ENCODE measurements at places on chromosomes 1 and 21. TPM values are rescaled to one million over a fixed set of nuclear protein-coding genes. Genes with fewer than 3 reads are reported as not detected.

FCRL4 gene
- not detected for polyA plus RNA-seq

ZNF326 gene
- polyA plus RNA-seq: 36.3 TPM

PRRX1 gene
- polyA plus RNA-seq: 176 TPM

PLEKHA6 gene
- 3.9 TPM for polyA plus RNA-seq

DNA sequence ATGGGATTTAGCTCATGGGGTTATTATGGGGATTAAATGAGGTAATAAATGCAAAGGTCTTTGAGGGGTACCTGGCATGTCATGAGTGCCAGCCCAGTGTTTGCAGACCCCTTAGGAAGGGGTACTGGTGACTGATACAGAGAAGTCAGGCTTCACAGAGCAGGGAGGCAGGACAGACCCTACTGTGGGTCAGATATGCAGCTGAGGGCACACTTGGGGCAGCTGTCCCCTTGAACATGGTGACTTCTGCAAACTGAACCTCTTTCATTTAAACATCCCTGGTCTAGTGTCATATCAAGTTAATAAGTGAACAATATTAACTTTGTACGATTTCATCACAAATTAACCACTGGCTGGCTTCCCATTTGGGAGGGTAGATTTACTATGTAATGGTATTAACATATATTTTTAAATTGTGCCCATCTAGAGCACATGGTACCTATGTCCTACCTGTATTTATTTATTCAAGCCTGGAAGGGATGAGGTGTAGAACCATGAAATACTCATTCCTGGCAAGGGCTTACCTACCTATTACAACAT is 25.9 kb downstream of the STPG1 start:
- DNase-seq: no peak

- DNase-seq: no peak
Observed at GRCh38 chr1:21437341-21437640, 2.6 kb upstream of the NBPF3 start.

DNA sequence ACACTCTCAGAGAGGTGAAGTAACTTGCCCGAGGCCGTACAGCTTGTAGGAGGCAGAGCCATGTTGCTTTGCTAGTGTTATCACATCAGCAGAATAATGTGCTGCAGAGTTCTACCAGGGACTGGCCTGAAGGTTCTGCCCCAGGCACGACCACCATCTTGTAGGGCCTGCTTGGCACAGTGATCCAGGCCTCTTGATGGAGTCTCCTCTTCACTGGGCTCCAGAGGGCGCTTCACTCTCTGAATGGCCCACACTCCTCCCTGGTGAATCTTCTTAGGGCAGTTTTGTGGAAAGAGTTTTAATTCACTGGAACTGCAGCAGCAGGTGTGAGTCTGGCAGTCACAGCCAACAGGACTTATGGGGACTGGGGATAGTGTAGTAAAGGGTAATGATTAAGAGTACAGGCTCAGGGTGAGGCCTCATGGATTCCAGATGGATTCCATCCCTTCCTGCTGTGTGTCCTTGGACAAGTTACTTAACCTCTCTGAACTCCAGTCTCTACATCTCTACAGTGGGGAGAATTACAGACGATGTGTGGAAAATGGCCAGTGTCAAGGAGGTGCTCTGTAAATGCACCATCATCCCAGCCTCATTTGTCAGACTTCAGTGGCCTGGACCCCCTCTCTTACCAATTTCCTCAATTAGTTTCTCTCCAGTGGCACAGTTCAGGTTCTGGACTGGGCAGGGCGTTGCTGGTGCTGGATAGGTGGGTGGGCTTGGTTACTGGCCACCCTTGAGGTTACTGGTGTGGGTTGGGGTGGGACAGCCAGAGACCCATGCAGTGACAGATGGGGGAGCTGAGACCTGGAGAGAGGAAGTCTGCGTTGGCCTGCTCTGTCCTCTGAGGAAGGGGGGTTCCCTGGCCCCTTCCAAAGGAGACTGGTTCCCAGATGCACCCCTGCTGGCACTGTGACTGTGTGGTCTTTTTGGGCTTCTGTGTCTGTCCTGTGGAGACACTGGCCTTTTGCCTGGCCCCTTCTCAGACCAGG is 45.9 kb upstream of the CSF3R start:
- no peak for DNase-seq

GRCh38 chr1:156625436-156626078 is 6.3 kb downstream of the HAPLN2 start:
- DNase-seq: peak; percentile 54

DNA sequence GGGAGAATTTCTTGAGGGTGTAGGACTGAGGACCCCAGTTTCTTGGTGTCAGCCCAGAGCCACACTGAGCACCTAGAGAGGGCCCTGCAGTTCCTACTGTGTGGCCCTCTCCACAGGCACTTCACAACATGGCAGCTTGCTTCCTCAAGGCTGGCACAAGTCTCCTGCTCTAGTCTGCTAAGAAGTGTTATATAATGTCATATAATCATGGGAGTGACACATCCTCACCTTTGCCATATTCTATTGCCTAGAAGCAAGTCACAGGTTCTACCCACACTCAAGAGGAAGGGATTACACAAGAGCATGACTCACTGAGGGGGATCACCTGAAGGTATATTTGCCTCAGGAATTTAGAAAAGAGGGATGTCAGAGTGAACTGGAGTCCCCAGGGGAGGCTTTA is 5.5 kb upstream of the SNX27 start:
- no peak for DNase-seq

DNA sequence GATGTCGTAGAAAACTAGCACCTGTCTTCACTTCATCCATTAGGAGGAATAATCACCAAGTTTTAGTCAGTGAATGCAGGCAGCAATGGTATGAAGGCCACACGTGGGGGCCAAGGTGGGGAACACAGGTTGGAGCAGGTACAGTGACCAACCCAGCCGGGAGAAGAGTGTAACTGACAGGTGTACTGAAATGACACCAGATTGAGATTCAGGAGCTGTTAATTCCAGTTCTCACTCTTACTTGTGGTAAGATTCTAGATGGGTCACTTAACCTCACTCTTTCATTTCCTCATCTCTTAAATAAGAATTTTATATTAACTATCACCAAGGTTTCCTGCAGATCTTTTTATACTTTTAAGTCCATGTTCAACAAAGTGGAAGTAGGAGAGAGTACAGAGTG is 206.2 kb upstream of the PTBP2 start:
- no peak for DNase-seq

- no peak for DNase-seq
Observed at GRCh38 chr1:29901624-29902325, 665.5 kb downstream of the PTPRU start.

- no peak for DNase-seq
Observed at GRCh38 chr1:14639291-14640050, 41.0 kb downstream of the KAZN start.

- no peak for DNase-seq
Observed at GRCh38 chr1:206713910-206714312, 29.2 kb downstream of the MAPKAPK2 start.

DNA sequence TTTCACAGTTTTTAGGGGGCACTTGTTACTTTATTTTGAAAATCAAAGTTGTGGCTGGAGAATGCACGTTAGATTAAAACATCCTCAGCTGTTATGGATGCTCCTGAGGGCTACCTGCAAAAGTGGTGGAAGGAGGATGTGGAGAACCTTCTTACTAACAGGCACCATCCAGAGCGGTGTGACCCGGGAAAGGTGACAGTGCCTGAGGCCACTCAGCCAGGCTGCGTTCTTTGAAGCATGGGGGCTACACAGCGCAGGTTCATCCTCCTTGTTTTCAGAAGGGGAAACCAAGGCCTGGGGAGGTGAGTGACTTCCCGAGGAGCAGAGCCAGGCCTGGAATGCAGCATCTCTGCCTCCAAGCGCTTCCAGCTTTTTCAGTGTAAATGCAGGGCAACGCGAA is 24.0 kb downstream of the DMRTB1 start:
- DNase-seq: no peak

DNA sequence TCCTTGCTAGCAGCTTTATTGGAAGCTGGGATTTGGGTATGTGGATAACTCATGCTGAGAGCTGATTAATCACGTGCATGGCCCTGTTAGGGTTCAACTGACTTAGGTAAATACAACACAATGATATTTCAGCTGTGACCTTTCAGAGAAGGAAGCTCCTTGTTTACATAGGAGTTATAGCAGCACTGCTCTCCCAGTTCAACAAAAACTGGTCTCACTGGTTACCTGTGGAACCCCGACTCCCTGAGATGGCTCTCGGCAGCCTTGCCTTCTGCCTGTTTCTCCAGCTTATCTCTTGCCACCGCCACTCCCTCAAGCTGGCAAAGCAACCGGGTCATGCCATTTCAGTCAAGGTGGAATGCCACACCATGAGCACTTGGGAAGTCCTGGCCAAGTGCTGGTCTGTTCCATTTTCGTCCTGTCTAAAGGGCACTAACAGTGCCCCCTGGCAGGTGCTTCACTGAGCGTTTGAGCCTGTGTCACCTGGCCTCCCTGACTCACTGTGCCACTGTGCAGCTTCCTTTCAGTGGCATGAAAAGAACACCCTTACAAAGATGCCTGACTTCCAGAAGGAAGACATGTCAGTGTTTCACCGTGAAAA is 31.6 kb downstream of the DOP1B start:
- DNase-seq: no peak

GRCh38 chr1:221837896-221838295 is 96.0 kb upstream of the DUSP10 start:
- DNase-seq: no peak

- DNase-seq: no peak
Observed at GRCh38 chr21:30847627-30848500, 18.3 kb upstream of the KRTAP7-1 start.

GRCh38 chr1:38512024-38512767 is 347.4 kb downstream of the RRAGC start:
- DNase-seq: no peak

DNA sequence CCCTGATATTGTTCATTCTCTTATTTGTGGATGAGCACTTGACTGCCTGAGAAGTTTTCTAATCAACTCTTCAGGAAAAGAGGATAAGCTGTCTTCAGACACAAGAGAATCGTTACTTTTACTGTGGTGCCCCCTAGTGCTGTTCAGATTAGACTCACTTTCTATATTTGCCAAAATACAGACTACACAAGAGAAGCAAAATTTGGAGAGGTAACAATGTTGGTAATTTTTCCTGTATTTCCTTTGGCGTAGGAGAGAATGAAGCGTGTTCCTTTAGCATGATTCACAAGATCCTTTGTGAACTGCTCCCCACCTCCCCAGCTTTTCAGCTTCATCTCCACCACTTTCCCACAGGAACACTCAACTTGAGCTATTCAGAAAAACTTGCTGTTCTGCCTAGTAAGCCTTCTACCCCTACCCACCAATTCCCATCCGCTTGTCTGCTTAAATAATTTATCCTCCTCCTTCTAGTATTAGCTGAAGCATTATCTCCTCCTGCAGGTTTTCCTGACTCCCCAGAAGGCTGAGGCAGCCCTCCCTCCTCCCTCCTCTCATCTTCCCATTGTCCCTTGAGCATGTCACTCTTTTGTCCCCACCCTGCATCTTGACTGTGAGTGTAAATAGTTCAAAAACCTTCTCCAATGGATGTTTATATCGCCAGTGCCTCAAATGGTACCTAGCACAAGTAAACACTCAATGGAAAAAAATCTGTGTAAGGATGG is 4.5 kb downstream of the TNFSF4 start:
- DNase-seq: peak; percentile 64

- DNase-seq: no peak
Observed at GRCh38 chr21:46116776-46117585, 19.1 kb downstream of the COL6A2 start.

DNA sequence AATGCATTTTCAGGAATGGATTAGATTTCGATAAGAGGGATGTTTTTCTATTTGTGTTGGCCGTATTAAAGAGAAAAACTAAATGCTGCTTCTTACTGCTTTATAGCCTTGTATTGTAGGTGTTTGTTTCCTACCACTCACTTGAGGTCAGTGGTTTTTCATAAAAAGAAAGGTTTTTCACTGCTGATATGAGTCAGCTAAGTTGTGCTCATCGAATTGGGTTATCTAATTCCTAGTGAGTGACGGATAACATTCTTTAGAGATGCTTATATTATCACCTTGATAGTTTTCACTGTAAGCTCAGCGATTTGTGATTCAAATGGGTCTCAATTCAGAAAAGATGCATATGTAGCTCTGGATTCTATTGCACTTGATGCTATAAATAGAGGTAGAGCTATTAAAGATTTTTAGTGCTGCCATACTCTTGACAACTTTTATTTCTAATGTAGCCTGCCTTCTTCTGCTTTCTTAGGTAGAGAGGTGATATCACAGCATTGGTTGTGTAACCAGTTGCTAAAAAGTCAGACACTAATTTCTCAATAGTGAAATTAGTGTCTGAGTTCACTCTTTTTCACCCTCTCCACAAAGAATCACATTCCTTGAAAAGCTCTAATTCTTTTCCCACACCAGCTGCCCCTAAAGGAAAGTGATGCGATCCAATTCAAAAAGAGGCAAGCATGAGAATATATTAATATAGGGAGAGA is 180.0 kb downstream of the RASAL2 start:
- no peak for DNase-seq

DNA sequence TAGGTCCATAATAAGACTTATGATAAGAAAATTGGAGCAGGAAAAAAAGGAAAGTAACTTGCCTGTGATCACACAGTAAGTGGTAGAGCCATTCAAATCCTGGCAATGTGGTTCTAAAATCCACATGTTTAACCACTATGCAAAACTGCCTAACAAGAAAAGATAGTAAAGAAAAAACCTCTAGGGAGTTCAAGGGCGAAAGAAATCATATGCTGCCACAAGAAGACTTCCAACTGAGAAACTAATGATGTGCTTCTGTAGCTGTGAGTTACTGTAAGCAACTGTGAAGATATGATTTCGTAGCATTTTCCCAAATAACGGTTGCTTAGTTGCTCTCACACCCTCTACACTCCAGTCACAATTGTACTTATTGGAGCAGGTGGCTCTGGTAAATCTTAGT is 20.9 kb upstream of the LYPLAL1 start:
- DNase-seq: no peak

- no peak for DNase-seq
Observed at GRCh38 chr1:94530373-94530878, 11.1 kb downstream of the F3 start.

DNA sequence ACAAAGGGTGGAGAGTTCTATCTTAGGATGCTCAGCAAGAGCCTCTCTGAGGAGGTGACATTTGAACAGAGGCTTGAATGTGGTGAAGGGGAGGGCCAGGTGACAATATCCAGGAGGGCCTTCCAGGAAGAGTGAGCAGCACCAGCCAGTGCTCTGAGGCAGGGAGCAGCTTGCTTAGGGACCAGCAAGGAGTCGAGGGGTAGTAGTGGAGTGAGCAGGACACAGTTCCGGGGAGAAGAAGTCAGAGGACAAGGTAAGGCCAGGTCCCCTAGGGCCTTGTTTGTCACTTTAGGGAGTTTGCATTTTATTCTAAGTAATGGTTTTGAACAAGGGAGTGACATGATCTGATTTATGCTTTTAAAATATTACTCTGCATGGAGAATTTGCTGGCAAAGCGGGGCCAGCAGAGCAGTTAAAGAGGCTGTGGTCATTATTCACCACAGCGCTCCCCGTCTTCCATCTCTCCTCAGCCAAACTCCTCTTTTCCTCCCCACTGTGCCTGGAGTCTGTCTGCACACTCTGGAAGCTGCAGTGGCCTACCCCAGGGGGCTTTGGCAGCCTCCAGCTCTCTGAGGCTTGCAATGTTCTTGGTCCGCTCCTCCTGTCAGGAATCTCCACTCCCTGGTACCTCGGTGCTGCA is 17.0 kb upstream of the CSF1 start:
- no peak for DNase-seq

GRCh38 chr21:38714039-38714817 is 91.5 kb upstream of the ETS2 start:
- no peak for DNase-seq
